ENCODE measurements at places on chromosomes 6 and 20.

DNA sequence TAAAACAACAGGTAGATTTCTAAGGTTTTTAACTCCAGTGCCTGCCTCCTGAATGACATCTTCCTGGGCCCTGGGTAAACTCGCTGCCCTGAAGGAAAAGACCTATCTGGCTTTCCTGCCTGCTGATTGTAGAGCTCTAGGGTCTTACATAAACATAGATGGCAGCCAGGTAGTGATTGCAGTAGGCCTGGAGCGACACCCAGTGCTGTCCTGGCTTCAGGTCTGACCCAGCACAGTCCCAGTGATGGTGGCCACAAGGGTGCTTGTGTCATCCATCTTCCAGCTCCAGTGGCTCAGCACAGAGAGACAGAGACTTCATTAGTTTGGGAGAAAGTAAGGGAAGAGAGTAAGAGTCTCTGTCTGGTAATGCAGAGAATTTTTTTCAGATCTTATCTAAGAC, 542.9 kb upstream of the IMPG1 start:
- no peak for DNase-seq

- no peak for DNase-seq
Measured at GRCh38 chr6:131139599-131139998, 4.3 kb downstream of the AKAP7 start.

- DNase-seq = peak; percentile 16
Measured at GRCh38 chr6:134295953-134296553, 21.9 kb downstream of the SGK1 start.

- no peak for DNase-seq
Measured at GRCh38 chr20:60837173-60837770, 414.8 kb upstream of the CDH4 start.

DNA sequence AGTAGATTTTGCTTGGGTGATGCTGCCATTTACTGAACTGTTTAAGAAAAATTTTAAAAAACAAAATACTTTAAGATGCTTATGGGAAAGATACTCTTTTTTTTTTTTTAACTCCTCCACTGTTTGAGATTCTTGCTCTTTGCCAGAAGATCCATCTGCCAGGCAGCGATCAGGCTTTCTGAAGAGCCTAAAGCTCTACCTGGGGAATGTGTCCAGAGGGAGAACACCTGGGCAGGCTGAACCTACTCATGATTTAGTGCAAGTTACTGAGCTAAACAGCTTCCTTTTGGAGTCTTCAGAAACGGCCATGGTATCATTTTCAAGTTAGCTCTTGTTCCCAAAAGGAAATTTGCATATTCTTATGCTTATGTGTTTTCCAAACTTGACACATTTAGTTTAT, 23.5 kb upstream of the MLIP start:
- DNase-seq = no peak

GRCh38 chr6:208364-208763, 83.9 kb upstream of the DUSP22 start:
- no peak for DNase-seq

DNA sequence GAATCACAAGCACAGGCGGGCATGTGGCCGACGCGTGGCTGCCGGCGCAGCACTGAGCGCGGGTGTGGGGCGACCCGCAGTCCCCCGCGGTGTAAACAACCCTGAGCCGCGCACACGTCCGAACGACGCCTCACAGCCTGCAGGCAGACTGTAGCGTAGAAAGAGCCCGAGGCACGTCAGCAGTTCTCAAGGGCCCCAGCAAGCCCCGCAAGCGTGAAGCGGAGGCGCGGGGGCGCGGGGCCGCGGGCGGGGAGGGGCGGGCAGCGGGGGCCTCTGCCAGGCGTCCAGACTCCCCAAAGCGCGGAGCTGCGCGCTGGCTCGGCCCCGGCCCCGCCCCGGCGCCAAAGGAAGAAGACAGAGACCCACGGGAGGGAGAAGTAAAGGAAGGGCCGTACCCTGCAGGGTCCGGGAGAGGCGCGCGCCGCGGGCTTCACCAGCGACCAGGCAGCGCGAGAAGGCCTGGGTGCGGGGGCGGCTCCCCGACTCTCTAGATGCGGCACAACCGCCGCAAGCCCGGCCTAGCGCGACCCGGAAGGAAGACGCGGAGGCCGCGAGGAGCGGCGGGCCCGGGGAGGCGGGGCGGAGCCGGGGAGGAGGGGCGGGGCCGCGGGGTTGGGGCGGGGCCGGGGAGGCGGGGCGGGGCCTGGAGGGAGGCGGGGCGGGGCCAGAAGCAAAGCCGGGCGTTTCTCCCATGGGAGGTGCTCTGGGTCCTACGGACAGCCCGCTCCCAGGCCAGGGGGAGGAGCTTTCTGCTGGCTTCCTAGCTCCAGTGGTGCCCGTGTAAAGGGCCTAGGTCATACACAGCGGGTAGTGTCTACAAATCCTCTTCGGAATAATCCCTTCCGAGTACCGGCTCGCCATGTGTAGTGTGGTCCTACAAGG, at the start of gene FBXL4:
Gene FBXL4 (minus strand): TSS at position 536 of the 882 bp plus-strand sequence. CDS start 20,958 bp downstream, outside the sequence.
- DNase-seq = peak; percentile 88

- DNase-seq = peak; percentile 53
Measured at GRCh38 chr20:62617711-62618483, 24.4 kb upstream of the SLCO4A1 start.

DNA sequence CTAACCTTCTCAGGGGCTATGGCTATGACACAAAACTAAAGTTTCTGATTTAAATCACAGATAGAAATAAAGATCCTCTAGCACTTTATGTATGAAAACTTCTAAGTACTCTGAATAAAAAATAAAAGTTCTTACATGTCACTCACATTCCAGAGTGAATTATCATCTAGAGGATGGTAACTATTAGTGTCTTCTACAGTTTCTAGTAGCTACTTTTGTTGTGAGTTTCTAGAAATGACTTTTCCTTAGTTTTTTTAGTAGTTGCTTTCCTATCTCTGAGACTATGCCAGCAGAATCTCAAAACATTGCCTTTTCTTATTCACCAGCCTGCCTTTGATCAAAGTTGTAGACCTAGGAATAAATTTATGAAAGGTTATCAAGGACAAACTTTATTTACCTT, 10.1 kb downstream of the ZNF318 start:
- DNase-seq = no peak

- DNase-seq = no peak
Measured at GRCh38 chr6:130694606-130695005, 132.6 kb upstream of the SMLR1 start.

DNA sequence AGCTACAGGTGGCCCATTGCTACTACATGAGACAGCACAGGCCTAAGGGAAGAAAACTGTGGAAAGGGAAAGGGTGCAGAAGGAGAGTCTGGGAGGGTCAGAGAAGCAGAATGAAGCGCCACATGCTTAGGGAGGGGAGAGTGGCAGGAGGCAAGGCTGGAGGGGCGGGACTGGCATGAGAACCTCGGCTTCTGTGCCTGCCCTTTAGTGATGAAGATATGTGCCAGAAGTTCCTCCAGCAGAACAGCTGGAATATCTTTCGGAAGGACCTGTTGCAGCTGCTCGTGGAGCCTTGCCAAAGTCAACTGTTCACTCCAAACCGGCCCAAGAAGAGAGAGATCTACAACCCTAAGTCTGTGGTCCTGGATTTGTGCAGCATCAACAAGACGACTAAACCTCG, 61.8 kb downstream of the CNBD2 start:
- DNase-seq = no peak

GRCh38 chr6:156974830-156975261, 197.7 kb downstream of the ARID1B start:
- no peak for DNase-seq

DNA sequence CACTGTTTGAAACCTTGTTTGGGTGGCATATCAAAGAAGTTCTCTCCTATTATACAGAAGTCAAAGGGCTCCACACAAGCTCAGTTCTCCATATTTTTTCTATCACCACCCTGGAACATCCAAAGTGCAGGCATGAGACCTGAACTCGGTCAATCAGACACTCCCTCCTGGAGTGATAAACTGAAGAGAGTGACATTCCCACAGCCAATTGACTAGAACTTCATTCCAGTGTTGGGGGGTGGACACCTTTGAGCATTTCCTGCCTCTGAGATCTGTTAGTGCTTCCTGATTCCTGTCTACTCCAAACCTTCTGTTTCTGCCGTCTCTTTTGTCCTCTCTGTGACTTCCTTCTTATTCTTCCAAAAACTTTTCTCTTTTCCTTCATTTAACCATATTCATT, 220.7 kb upstream of the NOX3 start:
- DNase-seq = no peak

DNA sequence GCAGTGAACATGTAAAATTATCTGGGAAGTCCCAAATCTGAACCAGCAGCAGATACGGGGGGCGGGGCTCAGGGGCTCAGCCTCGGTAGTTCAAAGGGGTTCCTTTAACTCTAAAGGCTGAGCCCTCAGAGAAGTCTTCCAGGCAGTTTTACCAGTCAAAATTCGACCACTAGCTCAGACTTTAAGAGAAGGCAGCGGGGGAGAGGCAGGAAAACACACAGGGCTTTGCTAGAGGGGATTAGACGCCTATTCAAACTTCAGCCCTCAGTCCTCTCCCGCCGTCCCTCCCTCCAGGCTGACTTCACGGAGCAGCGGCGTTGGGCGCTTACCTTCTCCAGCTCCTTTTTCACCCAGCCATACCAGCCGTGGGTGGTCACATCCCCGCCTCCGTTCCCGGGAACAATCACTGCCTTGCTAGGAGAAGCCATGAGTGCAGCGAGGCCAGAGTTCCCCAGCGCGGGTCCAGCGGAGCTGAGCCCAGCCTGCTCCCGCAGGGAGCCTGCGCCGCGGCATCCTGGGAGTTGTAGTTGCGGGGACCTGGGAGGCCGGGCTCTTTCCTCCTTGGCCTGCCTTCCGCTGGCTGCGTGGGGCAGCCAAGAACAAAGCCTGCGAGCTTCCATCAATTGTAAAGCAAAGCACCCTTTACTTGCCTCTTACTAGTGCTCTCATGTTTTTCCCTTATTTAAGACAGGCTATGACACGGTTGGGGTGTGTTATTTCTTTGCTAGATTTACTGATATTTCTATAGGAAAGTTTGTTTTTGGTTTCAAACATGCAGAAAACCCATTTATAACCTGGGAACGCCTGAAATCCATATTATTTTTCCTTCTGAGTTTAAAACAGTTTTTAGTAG, at the start of gene RBBP9:
Gene RBBP9 (minus strand): TSS at position 486 of the 853 bp plus-strand sequence. CDS start 58 bp downstream, at position 428.
- peak; percentile 79 for DNase-seq

DNA sequence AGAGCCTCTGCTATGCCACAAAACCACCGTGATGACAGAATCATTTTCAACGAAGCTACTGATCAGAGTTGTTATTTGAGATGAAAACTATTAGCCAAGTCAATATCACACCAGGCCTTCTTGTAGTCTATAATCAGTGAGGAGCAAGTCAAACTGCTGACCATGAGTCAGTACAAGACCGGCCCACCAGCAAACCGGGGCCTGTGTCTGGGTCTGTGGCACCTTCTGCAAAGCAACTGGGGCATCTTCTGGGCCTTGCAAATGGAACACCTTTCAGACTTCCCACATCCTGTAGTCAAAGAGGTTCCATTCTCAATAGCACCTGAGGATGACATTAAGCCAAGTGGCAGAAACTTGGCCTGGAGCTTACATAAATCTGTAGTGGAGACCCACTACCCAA, 38.5 kb downstream of the CPXM1 start:
- no peak for DNase-seq

GRCh38 chr6:37783856-37784584, 35.5 kb upstream of the ZFAND3 start:
- DNase-seq = peak; percentile 42

DNA sequence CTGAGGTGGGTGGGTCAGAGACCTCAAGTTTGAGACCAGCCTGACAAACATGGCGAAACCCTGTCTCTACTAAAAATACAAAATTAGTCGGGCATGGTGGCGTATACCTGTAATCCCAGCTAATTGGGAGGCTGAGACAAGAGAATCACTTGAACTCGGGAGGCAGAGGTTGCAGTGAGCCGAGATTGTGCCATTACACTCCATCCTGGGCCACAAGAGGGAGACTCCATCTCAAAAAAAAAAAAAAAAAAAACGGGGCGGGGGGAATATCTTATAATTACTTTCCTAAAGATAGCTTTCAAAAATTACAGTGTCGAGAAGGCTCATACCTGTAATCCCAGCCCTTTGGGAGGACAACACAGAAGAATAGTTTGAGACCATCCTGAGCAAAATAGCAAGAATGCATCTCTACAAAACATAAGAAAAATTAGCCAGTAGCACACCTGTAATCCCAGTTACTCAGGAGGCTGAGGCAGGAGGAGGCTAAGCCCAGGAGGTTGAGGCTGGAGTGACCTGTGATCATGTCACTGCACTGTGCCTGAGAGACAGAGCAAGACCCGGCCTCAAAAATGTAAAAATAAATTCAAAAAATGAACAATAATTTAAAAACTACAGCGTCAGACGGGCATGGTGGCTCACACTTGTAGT, 25.8 kb downstream of the CBFA2T2 start:
- DNase-seq = no peak

DNA sequence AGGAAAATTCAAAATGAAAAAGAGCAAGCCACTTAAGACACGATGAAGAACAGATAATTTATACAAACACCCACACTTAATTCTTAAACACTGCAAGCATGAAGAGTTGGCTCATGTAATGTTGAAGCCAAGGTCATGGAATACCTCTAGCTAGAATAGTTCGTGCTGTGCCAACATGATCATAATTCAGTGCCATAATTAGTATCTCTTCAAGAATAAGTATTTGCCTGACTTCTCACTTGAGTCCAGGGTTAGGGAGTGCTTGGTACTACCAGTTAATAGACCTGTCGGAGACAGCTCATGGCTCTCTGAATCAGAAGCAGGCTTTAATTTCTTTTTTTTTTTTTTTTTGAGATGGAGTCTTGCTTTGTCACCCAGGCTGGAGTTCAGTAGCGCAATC, 206.3 kb downstream of the UNC5CL start:
- DNase-seq = no peak

GRCh38 chr6:144279484-144280150, 5.5 kb upstream of the UTRN start:
- DNase-seq = no peak

GRCh38 chr20:48308882-48309281, 518.9 kb downstream of the PREX1 start:
- DNase-seq = no peak

GRCh38 chr20:16350465-16350864, 222.8 kb downstream of the KIF16B start:
- no peak for DNase-seq

GRCh38 chr6:156390621-156391020, 386.6 kb upstream of the ARID1B start:
- DNase-seq = no peak

GRCh38 chr20:57426271-57426689, 35.1 kb downstream of the RBM38 start:
- DNase-seq = no peak

DNA sequence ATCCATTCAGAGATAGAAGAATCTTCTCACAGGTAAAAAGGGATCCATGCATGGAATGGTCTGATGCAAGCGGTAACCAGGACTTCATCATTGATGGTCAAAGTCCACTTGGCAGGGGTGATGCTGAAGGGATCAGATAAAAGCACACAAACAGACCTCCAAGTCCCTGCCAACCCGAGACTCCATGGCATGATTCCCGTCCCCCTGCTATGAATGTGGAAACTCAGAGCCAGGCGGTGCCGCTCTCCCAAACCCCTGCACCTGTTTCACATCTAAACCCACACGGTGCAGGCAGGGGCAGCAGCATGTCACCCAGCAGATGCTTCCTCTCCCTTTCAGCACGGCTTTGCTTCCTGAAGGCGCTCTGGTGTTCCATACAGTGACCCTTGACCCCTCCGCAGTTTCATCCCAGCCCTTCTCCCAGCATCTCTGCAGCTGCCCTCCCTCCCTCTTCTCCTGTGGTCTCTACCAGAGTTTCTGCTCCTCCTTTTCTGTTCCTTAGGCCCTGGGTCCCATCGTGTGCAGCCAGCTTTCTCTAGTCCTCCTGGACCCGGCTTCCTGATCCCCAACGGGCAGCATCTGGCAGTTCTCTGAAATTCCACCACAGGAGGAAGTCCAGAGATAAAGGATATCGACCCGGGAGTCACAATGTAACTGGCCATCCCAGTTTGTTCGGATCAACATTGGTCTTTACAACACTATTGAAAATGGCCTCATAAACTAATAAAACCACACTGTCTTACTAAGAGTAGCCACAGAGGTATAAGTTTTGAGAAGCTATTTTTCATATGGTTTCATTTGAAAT, 235.0 kb downstream of the TTLL2 start:
- DNase-seq = no peak

Data from germinal center (tissue), 1 donor.